ENCODE measurements at places on chromosomes 6 and 20.
A peak's percentile ranks its signal among the peaks of the same experiment; 100 is the strongest.

DNA sequence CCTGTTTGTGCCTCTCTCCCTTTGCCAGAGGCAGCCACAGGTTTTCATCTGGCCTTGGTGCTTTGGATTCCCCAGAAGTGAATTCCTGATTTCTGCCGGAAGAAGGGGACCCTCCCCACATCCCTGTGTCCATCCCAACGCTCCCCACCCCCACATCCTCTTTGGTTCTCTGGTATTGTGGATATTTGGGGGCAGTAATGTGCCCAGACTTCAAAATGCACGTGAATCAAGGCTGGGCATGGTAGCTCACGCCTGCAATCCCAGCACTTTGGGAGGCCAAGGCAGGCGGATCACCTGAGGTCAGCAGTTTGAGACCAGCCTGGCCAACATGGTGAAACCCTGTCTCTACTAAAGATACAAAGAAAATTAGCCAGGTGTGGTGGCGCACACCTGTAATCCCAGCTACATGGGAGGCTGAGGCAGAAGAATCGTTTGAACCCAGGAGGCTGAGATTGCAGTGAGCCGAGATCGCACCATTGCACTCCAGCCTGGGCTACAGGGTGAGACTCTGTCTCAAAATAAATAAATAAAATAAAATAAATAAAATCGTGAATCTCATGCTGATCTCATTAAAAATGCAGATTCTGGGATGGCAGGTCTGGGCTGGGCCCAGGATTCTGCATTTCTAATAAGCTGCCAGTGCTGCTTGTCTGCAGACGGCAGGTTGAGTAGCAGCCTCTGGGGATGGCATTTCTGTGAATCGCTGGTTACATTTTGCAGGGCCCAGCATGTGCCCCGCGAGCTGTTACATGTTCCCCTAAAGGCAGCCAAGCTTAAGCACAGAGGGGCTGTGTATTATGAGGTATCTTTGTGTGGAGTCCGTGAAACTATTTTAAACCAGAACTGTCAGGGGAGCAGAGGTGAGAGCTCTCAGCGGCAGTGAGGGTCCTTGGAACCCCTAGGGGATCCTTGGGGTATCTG is 49.0 kb downstream of the SYNJ2 start:
- no peak for DNase-seq

DNA sequence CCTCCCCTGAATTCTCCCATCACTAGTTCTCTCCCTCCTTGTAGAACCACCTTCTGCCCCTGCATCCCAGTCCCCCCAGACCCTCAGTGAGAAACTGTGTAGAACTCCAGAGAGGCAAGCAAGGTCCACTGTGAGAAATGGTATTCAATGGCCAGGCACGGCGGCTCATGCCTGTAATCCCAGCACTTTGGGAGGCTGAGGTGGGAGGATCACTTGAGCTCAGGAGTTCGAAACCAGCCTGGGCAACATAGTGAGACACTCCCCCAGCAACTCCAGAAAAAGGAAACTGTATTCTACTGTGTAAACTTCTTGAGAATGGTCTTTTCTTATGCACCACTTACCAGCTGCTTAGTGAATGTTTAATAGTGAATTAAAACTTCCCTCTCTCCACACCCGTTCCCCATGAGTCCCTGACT is 8.2 kb upstream of the CD83 start:
- no peak for DNase-seq

GRCh38 chr6:135464634-135465033 is 32.9 kb downstream of the AHI1 start:
- DNase-seq: no peak

GRCh38 chr6:78308025-78308424 is 559.3 kb upstream of the IRAK1BP1 start:
- DNase-seq: no peak

- DNase-seq: no peak
Observed at GRCh38 chr6:166770216-166771116, 143.4 kb upstream of the RPS6KA2 start.

DNA sequence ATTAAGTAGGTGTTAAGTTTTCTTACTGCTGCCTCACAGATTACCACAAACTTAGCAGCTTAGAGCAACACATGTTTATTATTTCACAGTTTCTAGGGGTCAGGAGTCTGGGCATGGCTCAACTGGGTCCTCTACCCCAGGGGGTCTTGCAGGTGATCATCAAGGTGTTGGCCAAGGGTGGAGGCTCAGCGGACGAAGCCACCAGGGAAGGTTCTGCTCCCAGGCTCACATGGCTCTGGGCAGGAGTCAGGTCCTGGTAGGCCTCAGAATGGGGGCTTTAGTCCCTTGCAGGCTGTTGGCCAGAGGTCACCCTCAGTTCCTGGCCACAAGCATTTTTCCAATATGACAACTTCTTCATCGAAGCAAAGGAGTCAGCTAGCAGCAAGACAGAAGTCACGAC is 362.5 kb downstream of the PREX1 start:
- no peak for DNase-seq

DNA sequence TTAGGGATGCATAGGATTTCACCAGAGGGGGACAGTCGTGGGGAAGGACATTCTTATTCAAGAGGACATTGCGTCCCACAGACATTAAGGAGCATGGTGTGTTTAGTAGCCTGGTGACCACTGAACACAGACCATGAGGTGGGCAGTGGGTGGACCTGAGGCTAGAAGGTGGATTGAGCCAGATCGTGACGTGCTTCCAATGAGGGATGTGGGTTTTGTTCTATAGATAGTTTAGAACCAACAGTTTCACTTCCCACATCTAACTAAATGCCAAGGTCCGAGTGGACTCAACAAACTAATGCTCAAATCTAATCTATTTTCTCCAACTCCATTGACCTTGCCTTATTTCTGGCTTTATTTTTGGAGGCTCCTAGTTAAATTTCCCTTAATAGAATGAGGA is 58.5 kb downstream of the OGFRL1 start:
- DNase-seq: no peak

DNA sequence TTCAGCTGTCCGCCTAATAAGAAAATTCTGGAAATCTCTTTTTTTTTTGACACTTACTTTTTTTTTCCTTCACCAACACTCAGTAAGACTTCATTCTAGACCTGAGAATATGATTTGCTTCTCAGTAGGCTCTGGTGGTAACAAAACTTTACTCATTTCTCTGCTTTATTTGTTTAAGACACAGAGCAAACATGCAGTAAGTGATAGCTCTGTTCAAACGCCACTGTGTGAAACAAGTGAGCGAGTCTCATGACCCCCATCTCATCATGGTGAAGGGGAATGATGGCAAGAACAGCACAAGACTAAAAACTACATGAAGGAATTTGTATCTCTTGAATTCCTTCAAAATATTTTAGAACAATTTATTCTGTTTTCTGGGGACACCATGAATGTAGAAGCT is 541.6 kb upstream of the POU3F2 start:
- no peak for DNase-seq

DNA sequence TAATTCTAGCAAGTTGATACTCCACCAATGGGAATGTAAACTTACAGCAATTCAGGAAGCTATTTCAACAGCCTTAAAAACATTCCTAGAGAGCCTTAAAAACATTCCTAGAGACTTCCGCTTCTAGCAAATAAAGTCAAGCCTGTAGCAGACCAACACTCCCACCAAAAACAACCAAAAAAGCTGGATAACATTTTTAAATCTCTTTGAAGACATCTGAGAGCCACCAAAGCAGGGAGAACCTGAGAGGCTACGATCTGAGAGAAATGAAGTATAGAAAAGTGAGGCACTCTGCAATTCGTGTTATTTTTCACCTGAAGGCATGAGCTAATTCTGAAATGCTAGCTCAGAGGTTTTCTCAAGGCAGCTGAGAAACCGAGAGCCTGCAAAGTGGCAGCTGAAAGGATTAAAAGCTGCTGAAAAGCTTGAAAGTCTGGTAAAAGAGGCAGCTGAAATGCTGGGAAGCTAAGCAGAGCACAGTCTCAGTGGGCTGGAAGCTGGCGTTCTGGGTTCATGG is 20.9 kb downstream of the GPR63 start:
- DNase-seq: no peak

GRCh38 chr6:38976801-38977500 is 71.6 kb upstream of the GLP1R start:
- DNase-seq: no peak

DNA sequence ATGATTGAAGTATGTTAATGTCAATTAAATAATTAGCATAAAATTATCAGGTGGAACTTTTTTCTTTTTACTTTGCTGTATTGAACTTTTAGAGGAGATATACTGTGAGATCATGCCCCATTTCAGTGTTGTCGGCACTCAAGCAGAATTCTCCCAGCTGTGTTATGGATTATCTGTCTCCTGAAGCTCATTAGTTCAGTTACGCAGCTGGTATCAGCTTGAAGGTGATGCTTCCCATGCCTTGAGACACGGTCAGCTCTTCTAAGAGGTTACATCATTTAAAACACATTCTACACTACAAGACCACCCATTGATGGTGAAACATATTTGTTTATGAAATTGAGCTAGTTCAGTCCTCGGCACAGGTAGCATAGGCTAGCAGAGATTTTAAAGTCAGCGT is 68.9 kb upstream of the PHACTR2 start:
- no peak for DNase-seq

DNA sequence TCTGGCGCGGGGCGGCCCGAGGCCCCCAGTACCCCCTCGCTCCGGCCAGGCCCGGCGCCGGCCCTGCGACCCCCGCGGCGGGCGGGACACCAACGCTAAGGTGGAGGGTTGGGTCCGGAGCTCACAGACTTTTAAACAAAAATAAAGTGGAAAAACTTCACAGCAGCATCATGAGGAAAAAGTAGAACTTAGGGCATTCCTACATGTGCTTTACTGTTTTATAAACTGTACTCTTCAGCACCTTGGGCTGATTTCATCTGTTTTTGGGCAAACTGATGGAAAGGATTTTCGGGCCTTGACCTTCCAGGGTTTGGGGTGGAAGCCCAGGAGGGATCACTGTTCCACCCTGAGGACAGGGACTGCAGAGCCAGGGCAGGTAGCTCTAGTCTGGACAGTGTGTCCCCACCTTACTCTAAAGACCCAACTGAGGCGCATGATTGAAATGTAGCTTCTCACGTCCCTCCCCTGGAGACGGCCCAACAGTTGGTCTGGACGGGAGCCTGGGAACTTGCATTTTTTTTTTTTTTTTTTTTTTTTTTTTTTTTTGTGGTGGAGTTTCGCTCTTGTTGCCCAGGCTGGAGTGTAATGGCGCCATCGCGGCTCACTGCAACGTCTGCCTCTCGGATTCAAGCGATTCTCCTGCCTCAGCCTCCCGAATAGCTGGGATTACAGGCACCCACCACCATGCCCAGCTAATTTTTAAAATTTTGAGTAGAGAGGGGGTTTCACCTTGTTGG is 740 bp downstream of the NELFCD start:
- no peak for DNase-seq

- DNase-seq: peak; percentile 79
Observed at GRCh38 chr6:134564705-134565104, 246.8 kb upstream of the SGK1 start.

DNA sequence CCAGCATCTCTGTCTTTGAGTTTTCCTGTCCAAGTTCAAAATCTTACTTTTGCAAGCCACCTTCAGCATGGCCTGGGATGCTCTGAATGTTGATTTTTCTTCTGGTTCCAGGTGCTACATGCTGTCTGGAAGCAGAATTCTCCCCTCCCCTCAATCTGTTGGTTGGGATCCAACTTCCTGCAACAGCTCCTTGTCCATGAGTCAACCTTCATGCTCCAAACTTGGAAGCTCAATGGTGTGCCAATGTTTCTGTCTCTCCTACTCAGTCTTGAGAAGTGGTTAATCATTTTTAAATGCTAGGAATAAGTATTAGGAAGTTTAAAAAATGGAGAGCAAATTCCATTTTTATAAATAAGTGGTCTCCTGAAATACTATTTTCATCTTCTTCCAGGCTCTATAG is 33.2 kb upstream of the PLEKHG1 start:
- no peak for DNase-seq

DNA sequence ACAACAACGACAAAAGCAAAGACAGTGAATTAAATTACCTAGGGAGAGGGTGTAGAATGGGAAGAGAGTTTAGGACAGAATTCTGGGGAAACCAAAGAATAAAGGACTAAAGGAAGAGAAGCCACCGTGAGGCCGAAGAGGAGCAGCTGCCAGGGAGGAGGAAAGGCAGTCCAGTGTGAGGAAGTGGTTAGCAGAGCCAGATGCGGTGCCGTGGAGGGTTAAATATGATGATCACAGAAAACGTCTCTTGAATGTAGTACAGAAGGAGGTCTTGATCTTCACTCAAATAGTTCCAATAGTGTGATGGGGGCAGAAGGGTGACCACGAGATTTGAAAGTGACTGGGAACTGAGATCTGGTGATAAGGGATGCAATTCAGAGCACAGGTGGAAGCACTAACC is 67.7 kb downstream of the TMEM244 start:
- DNase-seq: no peak

- DNase-seq: no peak
Observed at GRCh38 chr20:39130627-39131026, 168.5 kb downstream of the DHX35 start.

GRCh38 chr6:119231394-119231793 is 118.2 kb downstream of the MAN1A1 start:
- DNase-seq: no peak

GRCh38 chr20:15378151-15378550 is 1040.7 kb upstream of the FLRT3 start:
- no peak for DNase-seq

DNA sequence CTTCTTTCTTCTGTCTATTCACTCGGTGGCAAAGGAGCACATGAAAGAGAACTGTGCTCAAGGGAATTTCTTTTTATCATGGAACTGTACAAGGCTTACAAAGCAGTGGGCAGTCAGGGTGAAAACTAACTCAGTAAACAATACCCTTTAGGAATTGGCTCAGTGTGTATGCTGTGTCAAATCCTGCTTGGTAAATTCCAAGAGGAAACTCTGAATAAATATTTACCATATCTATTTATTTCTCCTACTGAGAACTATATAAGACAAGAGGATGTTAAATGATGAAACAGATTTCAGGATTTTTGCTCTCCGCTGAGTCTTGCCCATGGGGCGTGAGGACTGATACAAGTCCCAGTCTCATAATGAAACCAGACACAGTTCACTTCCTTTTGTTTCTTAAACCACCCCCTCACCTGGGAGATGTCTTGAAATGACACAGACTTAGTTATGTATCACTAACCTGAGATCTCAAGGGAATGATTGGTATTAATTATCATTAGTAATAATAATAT is 188.8 kb downstream of the BACH2 start:
- no peak for DNase-seq

DNA sequence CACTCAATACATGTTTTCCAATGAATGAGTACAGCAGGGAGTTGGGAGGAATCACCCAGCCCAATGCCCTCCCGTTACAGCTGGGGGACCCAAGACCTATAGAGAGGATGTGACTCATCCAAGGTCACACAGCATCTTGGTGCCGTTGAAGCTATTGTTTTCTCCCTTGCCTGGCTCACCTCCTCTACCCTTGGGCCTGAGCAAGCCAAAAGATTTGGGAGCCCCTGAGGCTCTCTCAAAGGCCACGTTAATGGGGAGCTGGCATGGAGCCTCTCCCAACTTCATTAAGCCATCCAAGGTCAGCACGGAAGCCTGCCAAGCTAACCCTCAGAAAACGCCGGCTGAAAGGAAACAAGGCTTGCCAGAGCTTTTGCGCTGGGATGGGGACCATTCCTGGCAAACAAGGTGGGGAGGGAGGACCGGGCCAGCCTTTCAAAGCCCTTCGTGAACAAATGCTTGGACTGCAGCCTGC is 30.4 kb downstream of the KCNB1 start:
- DNase-seq: no peak
